Lower lobe of right lung (tissue), 2 donors: ENCODE measurements at places on chromosomes 6 and 20. TPM values are rescaled to one million over a fixed set of nuclear protein-coding genes. Genes with fewer than 3 reads are reported as not detected.

The FOXA2 gene
- 23.5 TPM for total RNA-seq

DNA sequence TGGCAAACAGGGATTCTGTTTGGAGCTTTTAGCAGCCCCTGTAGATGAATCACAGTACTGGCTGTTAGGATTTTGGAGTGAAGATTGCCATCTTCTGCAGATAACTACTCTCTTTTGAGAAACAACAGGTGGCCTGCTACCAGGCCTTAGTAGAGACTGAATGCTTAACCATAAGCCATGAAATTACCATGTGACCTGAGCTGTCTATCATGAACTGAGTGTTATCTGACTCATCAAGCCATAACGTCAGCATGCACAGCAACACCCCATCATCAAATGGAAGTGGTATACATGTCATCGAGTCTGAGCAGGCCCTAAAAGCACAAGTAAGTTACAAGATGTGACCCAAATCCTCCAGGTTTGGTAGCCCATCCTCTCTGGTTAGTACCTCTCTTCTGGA lies 132.6 kb downstream of the GPR63 start:
- no peak overlapping the region for H3K27ac ChIP-seq
- no peaks in the 10 kb centered on the region for H3K4me1 ChIP-seq
- no peaks in the 10 kb centered on the region for H3K36me3 ChIP-seq
- no peak overlapping the region for H3K4me3 ChIP-seq

- peaks cover 55% of the 10 kb centered on the region for H3K4me1 ChIP-seq
- peaks cover 10% of the 10 kb centered on the region for H3K36me3 ChIP-seq
Observed at GRCh38 chr6:79070206-79070825, 7.7 kb downstream of the PHIP start.

DNA sequence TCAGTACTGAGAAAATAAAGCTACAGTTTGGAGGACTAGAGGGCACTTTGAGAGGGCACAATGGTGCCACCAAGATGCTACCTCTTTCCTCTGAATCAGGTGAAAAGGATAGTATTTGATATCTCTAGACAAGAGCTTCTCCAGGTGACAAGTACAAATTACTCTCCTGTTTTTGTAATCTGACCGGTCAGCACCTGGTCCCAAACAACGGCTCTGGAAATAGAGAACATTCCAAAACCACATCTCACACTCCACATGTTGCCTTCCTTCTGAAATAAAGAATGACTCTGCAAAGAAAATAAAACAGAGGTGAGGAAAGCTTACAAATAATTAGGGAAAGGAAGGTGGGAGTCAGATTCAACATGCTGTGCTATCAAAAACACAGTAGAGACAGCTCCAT lies 51.3 kb upstream of the CITED2 start:
- no peaks in the 10 kb centered on the region for H3K36me3 ChIP-seq
- no peaks in the 10 kb centered on the region for H3K27me3 ChIP-seq
- no peaks in the 10 kb centered on the region for H3K4me1 ChIP-seq
- no peak for DNase-seq
- H3K27ac ChIP-seq = no peak overlapping the region
- no peak overlapping the region for H3K4me3 ChIP-seq

- peaks cover 57% of the 10 kb centered on the region for H3K36me3 ChIP-seq
- H3K4me3 ChIP-seq = no peak overlapping the region
- H3K27me3 ChIP-seq = no peaks in the 10 kb centered on the region
- no peak overlapping the region for H3K27ac ChIP-seq
- peaks cover 47% of the 10 kb centered on the region for H3K4me1 ChIP-seq
- no peak for DNase-seq
Observed at GRCh38 chr6:52509281-52510212, 67.3 kb downstream of the TRAM2 start.

- no peaks in the 10 kb centered on the region for H3K36me3 ChIP-seq
- DNase-seq = no peak
- H3K4me1 ChIP-seq = no peaks in the 10 kb centered on the region
- H3K27me3 ChIP-seq = no peaks in the 10 kb centered on the region
Observed at GRCh38 chr20:54267483-54268003, 59.7 kb downstream of the PFDN4 start.

GRCh38 chr6:139533171-139533570 lies 158.7 kb upstream of the CITED2 start:
- no peak overlapping the region for H3K4me3 ChIP-seq
- H3K36me3 ChIP-seq = no peaks in the 10 kb centered on the region
- no peak for DNase-seq
- H3K4me1 ChIP-seq = peaks cover 37% of the 10 kb centered on the region
